Activated T-helper 1 cell treated with Interleukin-2 at 50 U/mL for 16 hours (primary cell): ENCODE measurements at places on chromosomes 3 and 15.

DNA sequence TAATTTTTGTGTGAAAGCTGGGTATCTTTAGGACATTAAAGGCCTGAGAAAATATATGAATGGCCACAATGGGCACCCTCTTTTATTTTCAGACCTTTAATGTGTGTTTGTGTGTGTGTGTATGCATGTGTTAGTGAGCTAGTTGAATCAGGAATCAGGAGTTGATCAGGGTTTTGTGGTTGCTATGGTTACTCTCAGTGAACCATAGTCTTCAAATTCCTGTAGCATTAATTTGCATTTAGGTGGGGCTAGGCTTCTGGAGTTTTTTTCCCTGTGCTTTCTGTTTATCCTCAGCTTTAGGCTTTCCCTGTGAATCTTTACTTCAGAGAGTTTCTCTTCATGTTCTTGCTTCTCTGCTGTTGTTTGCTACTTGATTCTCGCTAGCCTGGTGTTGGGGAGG lies 122.0 kb upstream of the ONECUT1 start:
- DNase-seq, result no peak

DNA sequence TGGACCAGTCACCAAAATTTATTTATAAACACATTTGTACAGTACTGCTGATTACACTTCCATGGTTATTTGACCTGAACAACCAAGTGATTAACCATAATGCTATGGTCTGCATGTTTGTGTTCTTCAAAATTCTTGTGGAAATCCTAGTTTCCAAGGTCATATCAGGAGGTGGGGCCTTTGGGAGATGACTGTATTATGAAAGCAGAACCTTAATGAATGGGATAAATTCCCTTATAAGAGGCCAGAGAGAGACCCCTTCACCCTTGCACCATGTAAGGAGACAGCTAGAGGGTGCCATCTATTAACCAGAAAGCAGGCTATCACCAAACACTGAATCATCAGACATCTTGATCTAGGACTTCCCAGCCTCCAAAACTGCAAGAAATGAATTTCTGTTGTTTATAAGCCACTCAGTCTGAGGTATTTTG lies 1.9 kb downstream of the SCAPER start:
- no peak for DNase-seq

DNA sequence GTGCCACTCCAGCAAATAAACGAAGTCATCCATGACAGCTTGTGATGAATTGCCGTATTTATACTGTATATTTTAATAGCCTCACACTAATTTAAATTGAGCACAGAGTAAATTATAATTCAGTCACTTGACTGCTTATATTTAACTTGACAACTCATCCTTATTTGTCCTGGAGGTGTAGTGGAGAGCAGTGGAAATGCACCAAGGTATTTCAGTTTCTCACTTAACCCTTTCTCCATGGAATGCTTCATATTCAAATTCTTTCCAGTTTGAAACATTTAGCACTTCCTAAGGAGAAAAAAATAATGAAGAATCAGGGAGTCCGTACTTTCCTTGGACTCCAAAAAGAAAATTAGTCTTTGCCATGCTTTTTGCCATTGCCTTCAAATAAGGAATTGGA lies 99.0 kb downstream of the MAP2K5 start:
- no peak for DNase-seq

GRCh38 chr15:33314069-33314468 lies 3.3 kb downstream of the RYR3 start:
- DNase-seq, result no peak

GRCh38 chr3:65619888-65620287 lies 418.8 kb downstream of the MAGI1 start:
- no peak for DNase-seq

- no peak for DNase-seq
Observed at GRCh38 chr3:69276884-69277283, 109.0 kb downstream of the FRMD4B start.

DNA sequence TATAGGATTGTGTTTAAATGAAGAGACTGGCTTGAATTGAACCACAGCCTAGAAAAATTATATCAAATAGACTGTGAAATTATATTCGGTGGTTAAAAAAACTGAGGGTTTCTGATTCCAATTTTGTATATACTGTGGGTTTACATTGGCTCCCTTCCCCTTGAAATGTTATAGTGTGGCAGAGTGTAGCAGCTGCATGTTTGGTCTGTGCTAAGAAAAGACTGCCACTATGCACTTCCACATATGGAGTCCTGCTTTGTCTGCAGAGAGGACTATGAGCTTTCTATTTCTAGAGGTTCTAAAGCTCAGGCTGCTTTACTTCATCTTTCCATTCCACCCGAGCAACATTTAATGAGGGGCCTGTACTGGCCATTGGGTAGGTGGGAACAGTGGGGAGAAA lies 112.3 kb downstream of the P3H2 start:
- DNase-seq, result no peak

- DNase-seq, result no peak
Observed at GRCh38 chr3:179962629-179963387, 73.9 kb downstream of the PEX5L start.

DNA sequence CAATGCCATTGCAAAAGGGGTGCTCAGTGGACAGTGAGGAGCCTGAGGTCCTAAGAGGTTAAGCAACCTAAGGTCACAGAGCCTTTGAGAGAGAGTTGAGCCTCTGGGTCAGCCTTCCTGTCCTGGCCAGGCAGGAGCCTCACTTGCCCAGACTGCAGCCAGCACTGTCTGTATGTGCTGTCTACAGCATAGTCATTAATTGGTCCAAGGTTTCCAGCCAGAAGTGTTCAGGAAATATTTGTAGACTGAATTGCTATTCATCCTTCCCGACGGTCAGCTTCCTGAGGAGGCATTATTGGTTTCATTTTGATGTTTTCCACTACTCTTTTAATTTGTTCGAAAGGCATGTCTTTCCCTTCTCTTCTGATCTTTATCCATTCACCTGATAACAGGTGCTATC lies 8.1 kb downstream of the SEC13 start:
- DNase-seq, result no peak

DNA sequence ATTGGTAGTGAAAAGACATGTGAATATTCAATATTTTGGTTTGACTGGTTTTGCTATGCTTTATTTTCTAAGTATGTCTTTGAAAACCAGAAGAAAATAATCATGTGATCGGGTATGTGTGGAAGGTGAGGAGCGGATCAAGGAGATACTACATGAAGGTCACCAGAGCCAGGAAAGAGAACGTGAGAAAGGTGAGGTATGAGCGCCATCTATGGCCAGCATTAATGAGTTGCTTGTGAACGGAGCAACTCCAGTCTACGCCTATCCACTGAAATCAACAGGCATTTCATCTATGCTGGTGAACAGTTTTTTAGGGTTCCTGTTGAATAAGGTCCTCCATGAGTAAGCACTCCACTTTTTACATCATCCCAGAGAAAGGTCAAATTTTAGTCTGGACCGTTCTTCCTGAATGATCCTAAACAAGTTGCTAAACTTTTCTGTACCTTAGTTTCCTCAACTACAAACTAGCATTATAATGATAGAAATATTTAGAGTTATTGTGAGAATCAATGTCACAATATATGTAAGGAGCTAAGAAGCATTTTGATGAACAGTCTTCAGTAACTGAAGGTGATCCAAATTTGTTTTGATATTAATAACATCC lies 1435.2 kb upstream of the CADM2 start:
- DNase-seq, result no peak

- no peak for DNase-seq
Observed at GRCh38 chr3:142356818-142357217, 91.0 kb downstream of the XRN1 start.

DNA sequence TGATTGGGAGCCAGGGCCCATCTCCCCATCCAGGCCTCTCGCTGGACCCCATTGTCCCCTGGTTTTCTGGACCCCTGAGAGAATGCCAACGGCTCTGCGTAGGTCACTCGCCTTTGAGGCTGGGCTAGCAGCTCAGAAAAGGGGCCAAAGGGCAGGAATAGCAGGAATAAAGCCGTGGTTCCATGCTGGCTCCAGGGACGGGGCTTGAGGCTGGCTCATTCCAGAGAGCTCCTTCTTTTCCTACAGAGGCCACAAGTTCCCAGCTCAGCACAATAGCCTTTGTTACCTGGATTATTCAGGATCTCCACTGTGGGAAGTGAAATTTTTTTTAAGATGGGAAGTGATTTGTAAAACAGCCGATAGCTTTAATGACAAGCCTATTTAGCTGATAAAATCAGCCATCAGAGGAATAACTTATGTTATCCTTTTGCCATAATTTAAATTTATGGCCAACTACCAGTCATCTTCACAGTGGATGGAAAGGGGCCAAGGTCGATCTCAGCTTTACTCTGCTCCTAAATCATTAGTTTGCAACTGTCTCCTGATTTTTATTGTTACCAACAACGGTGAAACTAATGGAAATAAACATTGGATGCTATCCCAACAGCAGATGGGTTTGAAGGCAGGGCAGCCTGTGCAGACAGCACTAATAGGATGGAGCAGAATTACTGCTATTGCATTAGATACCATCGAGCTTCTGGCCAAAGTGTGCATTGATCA lies 124.3 kb downstream of the TMEM266 start:
- DNase-seq, result no peak

GRCh38 chr3:38022301-38022700 lies 7.1 kb downstream of the PLCD1 start:
- DNase-seq, result no peak

DNA sequence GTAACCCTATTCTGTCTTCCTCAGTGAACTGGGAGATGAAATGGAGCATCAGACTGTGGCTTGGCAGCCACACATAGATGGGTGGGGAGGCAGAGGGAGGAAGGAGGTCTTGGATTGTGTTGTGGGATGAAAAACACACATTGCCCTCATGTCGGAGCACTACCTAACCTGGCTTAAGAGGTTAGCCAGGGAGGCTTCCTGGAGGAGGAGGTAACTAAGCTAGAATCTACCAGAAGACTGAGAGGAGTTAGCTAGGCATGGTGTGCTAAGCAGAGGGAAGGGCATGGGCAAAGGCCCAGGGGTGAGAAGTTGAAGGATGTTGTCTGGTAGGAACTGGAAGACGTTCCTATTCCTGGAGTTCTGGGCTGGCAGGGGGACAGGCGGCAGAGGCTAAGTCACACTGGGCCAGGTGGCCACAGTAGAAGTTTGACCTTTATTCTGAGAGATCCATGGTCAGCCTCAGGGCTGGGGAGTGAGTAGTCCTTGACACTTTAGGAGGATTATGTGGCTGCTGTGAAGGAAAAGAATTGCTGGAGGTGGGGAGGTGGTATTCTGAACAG lies 7.7 kb upstream of the PRKCD start:
- DNase-seq, result no peak

- DNase-seq, result no peak
Observed at GRCh38 chr3:88059380-88060170, 520 bp downstream of the ZNF654 start.

DNA sequence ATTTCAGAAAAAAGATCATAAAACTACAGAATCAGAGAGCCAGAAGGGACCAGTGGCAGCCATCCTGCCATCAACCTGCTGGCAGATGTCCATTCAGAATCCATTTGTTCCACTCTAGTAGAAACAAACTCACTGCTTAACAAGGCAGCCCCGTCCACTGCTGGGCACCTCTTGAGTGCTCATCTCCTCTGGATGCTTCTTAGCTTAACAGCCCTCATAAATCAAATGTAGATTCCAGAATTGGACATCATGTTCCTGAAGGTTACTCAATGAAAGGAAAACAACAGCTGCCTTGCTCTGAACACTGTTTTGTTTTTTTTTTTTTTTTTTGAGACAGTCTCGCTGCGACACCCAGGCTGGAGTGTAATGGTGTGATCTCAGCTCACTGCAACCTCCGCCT lies 37.3 kb downstream of the ABCC5 start:
- no peak for DNase-seq

DNA sequence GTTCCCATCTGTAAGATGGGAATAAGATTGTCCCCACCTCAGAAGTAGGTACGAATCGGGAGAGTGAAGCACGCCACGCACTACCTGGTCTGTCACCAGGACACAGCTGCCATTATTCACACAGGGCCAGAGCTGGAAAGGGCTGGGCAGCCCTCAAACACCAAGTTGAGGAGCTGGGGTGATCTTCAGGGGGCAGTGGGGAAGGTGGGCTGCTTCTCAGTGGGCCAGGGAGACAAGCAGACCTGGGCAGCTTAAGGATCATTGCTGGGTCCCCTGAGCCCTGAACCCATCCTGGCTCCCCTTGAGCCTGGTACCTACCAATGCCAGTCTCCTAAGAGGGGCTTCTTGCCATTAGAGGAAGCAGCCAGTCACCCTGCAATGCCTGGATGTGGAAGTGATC lies 82.1 kb downstream of the SMAD6 start:
- no peak for DNase-seq

DNA sequence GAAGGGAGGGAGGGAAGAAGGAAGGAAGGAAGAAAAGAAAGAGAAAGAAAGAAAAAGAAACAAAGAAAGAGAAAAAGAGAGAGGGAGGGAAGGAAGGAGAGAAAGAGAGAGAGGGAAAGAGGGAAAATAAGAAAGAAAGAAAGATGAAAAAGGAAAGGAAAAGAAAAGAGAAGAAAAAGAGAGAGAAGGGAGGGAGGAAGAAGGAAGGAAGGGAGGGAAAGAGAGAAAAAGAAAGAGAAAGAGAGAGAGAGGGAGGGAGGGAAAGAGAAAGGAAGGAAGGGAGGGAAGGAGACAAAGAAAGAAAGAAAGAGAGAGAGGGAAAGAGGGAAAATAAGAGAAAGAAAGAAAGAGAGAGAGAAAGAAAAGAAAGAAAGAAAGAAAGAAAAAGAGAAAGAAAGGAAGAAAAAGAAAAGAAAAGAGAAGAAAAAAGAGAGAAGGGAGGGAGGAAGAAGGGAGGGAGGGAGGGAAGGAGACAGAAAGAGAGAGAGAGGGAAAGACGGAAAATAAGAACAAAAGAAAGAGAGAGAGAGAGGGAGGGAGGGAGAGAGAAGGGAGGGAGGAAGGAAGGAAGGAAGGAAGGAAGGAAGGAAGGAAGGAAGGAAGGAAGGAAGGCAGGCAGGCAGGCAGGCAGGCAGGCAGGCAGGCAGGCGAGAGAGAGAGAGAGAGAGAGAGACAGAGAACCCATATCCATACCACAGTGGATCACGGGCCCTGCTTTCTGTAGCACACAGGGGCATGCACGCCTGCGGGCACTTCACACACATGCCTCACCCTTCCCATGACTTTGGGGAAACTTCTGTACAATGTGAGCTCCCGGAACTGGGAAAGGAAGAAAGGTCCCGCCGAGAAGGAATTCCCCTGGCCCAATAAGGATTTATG lies 52.5 kb downstream of the ADCY5 start:
- no peak for DNase-seq

DNA sequence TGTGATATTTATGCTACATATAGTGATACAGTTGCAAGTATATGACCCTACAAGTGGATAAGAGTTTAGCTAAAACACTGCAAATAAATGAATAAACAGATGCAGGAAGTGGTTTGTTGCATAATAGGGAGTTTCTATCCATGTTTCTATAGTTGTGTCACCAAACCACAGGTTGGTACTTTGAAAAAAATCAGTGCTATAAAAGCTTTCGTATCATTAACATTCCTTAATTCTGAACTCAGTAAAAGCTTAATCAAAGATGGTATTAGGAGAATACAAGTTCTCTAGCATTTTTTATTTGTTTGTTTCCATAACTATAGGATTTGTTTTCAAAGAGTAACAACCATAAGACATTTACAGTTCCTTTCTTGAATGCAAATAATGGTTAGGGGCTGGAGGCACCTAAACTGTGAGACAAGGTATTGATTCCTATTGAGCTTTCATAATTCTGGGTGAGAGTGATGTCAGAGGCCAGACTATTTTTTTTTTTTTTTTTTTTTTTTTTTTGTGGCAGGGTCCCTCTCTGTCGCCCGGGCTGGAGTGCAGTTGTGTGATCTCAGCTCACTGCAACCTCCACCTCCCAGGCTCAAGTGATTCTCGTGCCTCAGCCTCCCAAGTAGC lies 29.6 kb downstream of the CPOX start:
- DNase-seq, result no peak
